Eye (tissue), 1 donor: ENCODE measurements at places on chromosomes 13 and 19.

- DNase-seq, result no peak
Observed at GRCh38 chr19:16249826-16250404, 52.2 kb downstream of the AP1M1 start.

DNA sequence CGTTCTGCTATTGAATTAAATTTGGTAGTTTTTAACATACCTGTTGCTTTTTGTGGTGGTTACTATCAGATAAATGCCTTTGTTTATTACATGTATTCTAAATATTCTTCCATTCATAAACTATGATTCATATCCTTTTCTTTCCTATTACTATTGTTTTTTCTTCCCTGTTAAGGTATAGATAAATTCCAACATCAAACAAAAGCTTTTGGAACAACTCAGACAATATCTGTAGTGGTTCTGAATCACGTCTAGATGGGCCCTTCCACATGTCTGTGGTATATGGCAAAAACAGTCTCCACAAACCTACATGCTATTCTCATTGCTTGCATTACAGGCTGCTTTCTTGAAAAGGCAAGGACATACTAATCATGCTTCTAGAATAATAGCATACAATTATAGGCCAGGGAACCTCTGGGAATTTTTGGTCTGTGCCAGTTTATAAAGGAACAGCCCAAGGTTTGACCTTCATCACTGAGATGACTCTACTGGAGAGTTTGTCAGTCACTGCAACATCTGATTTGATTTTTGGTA is 6.4 kb downstream of the LRCH1 start:
- DNase-seq, result no peak

- DNase-seq, result no peak
Observed at GRCh38 chr13:78015782-78016181, 97.2 kb upstream of the EDNRB start.

DNA sequence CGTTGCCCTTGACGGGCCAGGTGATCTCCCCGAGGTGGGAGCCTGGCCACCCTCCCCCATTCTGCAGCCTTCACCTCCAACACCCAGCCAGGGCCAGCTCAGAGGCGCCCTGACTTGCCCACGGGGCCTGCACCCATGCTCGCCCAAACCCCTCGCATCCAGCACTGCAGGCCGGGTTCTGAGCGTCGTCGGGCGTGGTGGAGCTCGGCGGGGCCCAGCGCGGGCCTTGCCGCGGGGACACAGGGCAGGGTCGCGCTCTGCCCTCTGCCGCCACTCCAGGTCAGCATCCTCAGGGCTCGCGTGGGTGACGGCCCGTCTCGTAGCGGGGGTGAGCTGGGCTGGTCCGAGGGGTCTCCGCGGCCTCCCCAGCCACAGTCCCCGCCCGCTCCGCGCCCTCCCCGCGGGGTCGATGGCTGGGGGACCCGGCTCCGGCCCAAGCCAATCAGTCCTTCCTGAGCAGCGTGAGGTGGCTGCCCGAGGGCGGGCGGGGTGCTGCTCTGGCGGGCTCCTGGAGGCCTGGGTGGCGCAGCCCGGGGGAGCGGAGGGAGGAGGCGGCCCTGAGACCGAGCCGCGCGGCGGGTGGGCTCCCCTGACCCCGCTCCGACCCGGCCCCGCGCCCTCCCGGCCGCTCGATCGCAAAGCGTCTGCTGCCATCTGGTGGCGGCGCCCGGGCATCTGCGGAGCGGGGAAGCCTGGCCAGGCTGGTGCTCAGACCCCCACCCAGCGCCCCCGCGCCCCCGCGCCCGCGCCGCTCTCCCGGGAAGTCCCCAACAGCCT is 61.4 kb downstream of the CCNE1 start:
- peak; percentile 88 for DNase-seq

DNA sequence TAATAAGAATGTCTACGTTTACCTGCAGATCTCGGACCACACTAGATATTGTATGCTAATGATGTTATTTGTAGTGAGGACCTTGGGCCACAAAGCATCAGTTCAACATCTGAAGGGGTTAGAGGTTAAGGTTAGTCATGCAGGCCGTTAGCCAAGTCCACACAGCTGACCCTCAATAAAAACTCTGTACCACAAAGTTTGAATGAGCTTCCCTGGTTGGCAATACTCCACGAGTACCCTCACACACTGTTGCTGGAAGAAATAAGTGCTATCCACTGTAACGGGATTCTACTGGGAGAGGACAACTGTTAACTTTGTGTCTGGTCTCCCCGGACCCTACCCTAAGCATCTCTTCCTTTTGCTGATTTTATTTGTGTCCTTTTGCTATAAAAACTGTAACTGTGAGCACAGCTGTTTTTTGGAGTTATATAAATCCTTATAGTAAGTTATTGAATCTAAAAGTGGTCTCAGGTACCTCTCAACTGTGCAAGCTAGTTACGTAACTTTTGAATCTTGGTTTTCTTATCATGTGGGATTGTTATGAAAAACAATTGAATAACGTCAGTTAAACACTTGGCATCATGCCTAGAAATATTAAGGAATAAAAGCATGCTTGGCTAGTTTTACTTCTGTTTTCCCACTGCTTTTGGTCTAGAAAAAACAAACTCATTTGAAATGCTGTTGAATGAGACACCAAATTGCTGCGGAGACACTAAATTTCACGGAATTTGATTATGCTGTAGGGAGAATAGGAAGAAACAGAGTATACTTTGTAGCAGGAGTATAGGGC is 181.5 kb downstream of the DNAJC3 start:
- DNase-seq, result peak; percentile 34

- no peak for DNase-seq
Observed at GRCh38 chr13:46124531-46124966, 19.7 kb upstream of the CPB2 start.

DNA sequence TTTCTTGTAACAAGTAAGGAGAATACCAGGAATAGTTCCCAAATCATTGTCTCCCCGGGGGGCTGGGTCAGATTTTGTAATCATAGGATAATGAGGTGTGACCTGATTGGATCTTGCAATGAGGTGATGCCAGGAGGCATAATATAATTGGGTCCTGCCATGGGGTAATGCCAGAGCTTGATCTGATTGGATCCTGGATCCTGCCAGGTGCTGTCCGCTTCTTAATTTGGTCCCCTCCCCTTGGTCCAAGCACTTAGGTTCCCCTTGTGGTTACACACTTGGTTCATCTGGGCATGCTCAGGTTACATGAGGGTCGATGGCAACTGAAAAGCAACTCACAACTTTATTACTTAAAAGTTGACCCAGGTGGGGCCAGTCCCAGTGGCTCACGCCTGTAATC is 20.1 kb downstream of the RASL11A start:
- DNase-seq, result no peak

GRCh38 chr19:33407716-33408115 is 34.2 kb downstream of the CEBPG start:
- DNase-seq, result no peak

DNA sequence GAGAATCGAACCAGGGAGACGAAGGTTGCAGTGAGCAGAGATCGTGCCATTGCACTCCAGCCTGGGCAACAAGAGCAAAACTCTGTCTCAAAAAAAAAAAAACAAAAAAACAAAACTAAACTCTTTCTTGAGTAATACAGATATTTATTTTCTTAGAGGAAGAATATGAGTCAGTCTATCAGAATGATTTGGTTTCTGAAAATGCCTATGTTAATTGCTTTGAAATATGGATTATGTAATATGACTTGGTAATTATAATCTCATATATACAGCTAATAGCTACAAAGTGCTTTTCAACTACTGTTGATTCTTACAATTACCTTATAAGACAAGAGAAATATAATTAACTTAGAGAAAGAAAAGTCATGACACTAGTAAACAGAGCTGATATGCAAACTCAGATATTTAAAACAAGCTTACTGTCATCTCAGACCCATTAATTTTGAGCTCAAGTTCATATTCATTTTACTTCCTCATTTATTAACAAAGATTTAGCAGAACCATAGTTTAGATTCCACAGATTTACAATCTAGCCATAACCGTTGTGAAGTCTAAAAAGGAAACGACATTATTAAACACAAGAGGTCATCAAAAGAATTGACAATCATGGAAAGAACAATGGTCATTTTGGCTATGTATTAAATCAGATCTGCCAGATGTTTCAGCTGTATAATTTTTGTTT is 88.0 kb downstream of the TBC1D4 start:
- no peak for DNase-seq

GRCh38 chr19:11356676-11357550 is 1.7 kb downstream of the PLPPR2 start:
- DNase-seq, result no peak

GRCh38 chr13:23709536-23709935 is 139.3 kb downstream of the TNFRSF19 start:
- DNase-seq, result no peak

DNA sequence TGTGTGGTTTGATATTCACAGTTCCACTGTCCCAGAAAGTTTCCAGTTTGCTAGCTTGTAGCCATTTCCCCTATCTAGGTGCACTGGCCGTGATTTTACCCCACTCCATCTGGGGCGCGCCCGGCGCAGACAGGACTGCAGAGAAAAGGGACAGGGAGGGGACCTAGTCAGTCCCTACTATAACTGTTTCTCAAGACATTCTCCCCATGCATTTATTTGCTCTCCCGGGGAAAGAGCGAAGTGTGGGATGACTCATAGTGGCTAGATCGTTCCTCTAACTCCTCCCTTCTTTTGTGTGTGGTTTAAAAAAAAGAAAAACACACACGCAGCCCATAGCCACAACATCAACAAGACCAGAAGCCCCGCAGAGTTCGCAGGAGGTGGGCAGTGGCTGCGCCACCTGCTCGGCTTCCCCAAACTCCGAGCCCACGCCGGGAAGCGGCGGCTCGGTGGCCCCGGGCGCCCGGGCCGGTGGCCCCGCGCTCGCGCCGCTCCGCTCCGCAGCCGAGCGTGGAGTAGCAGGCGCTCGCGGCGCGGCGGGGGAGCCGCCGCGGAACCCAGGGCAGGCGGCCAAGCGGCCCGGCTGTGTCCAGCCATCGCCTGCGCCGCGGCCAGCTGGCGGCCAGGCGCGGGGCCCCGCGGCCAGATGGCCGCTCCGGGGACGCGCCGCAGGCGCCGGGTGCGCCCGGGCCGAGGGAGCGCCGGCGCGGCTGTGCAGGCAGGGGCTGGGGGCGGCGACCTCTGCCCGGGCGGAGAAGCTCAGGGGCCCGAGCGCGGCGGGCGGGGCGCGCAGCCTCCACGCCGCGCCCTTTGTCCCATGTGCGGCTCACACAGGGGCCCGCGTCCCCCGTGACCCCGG is 653 bp downstream of the TMTC4 start:
- DNase-seq, result peak; percentile 87

- no peak for DNase-seq
Observed at GRCh38 chr13:19345158-19345557, 163.5 kb upstream of the TUBA3C start.

DNA sequence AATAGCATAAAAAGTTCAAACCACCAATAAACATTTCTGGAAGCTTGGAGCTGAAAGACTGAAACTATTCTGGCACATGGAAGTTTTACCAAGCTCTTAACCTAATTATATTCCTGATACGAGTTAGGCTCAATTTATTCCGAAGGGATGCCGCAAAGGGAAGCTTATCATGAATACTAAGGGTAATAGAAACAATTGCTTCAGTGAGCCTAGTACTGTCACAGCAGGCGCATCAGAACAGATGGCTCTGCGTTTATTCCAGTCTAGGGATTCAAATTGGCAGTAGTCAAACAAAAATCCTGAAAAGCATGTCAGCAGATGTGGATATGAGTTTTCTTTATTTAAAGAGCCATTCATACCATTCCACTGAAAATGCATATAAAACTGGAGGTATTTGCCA is 779.5 kb downstream of the GPC5 start:
- peak; percentile 39 for DNase-seq

DNA sequence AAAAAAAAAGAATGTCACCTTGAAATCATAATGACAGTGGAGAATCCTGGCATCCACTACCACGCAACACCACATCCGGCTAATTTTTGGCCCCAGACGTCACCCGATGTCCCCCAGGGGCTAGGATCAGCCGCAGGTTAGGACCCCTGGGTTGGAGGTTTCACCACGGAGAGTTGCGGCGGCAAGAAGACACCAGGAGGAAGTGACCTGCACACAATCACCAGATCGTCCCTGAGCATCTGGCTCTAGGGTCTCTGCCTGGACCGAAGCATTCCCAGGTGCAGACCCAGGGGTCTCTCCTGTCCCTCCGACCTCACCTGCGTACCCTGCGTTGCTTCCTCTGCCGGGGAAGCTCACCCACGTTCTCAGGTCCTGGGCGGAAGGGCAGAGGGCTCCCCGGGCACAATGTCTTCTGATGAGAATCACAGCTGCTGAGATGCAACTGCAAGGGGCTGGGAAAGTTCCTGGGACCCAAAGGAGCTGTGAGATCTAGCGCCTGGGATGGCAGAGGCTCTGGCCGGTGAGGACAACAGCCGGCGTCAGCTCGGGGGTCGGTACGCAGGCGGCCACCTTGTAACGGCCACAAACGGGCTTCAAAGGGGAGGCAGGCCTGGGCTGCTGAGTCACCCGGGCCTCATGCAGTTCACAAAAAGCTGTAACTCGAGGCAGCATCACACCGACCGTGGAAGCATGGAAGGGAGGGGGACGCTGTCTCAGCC is 111.2 kb downstream of the GADD45B start:
- DNase-seq, result no peak

- peak; percentile 62 for DNase-seq
Observed at GRCh38 chr13:98327371-98328270, 150.6 kb upstream of the RNF113B start.

GRCh38 chr19:2353887-2354592 is 6.0 kb upstream of the TMPRSS9 start:
- no peak for DNase-seq

- DNase-seq, result no peak
Observed at GRCh38 chr13:113404723-113405471, 41.0 kb upstream of the GRTP1 start.

GRCh38 chr19:42132851-42133528 is 744 bp upstream of the POU2F2 start:
- peak; percentile 83 for DNase-seq

- DNase-seq, result no peak
Observed at GRCh38 chr13:94332359-94333096, 147.0 kb downstream of the DCT start.

DNA sequence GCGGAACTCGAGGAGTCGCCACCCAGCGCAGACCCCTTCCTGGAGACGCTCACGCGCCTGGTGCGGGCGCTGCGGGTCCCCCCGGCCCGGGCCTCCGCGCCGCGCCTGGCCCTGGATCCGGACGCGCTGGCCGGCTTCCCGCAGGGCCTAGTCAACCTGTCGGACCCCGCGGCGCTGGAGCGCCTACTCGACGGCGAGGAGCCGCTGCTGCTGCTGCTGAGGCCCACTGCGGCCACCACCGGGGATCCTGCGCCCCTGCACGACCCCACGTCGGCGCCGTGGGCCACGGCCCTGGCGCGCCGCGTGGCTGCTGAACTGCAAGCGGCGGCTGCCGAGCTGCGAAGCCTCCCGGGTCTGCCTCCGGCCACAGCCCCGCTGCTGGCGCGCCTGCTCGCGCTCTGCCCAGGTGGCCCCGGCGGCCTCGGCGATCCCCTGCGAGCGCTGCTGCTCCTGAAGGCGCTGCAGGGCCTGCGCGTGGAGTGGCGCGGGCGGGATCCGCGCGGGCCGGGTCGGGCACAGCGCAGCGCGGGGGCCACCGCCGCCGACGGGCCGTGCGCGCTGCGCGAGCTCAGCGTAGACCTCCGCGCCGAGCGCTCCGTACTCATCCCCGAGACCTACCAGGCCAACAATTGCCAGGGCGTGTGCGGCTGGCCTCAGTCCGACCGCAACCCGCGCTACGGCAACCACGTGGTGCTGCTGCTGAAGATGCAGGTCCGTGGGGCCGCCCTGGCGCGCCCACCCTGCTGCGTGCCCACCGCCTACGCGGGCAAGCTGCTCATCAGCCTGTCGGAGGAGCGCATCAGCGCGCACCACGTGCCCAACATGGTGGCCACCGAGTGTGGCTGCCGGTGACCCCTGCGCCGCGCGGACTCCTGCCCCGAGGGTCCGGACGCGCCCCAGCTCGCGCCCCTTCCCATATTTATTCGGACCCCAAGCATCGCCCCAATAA is 2.3 kb downstream of the AMH start:
- DNase-seq, result peak; percentile 54
